ENCODE measurements at places on chromosomes 13 and 19. TPM values are rescaled to one million over a fixed set of nuclear protein-coding genes. Genes with fewer than 3 reads are reported as not detected.

DNA sequence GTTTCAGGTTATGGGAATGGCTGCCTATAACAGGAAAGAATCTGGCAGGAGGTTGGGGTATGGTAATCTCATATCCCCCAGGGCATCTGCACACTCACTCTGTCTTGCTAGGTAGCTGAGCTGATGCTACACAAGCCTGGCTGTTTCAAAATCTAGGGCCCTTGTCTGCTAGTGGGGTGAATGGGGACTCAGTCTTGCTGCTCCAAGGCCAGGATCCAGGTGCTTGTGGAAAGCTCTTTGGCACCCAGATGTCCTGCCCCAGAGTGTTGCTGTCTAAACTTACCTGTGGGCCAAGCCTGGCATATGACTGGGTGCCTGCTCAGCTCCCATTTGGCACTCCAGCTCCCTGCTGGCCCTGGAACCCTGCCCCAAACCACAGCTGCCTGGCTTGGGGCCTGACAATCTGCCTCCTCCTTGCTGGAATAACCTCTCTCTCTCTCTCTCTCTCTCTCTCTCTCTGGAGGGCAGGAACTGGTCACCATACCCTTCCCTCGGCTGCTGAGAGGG is 158.1 kb upstream of the TSC22D1 start:
- DNase-seq: no peak

DNA sequence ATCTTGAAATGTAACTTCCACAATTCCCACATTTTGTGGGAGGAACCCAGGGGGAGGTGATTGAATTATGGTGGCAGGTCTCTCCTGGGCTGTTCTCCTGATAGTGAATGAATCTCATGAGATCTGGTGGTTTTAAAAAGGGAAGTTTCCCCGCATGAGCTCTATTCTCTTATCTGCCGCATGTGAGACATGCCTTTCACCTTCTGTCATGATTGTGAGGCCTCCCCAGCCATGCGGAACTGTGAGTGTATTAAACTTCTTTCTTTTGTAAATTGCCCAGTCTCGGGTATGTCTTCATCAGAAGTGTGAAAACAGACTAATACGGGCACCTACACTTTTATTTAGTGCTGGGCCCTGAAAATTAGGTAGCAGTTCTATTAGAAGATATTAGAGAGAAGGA is 45.8 kb downstream of the TNFSF13B start:
- DNase-seq: no peak

DNA sequence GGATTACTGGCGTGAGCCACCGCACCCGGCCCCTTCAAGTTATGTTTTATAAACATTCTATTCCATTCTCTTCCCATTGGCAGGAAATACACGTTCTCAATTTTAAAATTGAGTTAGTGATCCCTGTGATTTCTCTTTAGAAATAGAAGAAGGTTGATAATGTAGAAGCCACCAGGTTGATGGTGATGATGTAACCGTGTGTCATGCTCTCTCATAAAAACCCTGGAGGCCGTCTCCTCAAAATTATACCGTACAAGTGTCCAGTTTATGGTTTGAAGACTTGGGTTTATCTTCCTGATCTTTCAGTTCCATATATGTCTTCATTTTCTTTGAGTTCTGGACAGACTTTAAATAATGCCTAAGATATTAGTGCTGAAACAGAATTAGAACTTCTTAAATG is 32.2 kb downstream of the COG3 start:
- DNase-seq: no peak

DNA sequence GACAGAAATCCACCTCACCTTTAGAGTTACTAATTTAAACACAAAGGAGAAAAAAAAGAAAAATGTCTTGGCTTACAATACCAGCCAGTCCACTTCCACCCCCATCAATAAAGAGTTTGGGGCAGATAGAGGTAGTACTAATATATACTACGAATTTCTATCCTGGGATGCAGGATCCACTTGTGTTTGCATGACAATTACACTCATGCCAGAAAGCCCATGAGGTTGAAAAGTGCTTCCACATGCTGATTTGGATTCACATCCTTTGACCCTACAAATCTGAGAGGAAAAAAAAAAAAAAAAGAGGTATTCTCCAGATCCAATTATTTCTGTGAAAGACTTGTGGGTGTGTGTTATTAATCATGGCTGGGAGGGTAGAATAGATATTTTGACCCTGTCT is 335.2 kb downstream of the SLITRK1 start:
- no peak for DNase-seq

- no peak for DNase-seq
Observed at GRCh38 chr13:49567491-49567890, 17.9 kb downstream of the RCBTB1 start.

DNA sequence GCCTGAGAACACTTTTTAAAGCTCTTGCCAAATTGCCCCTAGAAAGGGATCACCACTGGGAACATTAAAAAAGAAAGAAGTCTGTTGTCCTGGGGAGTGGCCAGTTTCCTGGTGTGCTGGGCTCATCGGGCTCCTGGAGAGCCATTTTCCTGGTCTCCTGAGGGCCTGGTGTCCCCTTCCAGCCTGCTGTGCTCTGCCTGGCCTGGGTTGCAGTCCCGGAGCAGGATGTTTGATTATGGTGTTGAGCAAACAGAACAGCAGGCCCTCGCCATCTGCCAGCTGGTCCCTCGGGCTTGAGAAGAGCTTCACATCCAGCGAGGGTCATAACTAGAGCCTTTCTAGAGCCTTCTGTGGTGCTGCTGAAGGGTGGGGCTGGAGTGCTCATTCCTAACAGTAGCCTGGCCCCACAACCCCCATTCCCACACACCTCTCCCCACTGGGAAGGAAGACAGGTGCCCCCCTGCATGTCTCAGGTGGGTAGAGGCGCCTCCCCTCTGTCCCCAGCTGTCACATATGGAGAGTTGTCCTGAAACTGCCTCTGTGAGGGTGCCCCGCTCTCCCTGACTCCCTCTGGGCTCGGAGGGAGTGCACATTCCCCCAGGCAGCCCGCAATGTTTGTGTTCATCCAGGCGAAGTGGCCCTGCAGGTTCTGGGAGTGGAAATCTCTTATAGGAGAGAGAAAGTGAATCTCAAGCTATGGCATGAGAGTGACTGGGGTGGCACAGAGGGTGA is 151.1 kb downstream of the SIPA1L3 start:
- DNase-seq: no peak

DNA sequence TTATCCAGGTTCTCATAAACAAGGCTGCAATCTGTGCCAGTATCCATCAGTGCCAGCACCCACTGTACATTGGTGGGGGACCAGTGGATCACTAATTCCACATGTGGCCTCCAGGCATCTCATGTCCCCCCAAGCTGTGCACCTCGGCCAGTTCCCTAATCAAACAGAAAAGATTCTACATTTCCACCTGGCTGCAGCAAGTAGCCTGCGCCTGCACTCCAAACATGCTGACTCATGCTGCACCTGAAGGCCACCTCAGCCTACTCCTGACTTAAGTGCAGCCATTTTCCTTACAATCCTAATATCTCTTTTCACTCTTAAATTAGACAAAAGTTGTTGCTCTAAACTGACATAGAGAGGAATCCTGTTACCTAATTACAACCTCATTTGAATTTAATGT is 729.4 kb upstream of the MIR17HG start:
- DNase-seq: no peak

DNA sequence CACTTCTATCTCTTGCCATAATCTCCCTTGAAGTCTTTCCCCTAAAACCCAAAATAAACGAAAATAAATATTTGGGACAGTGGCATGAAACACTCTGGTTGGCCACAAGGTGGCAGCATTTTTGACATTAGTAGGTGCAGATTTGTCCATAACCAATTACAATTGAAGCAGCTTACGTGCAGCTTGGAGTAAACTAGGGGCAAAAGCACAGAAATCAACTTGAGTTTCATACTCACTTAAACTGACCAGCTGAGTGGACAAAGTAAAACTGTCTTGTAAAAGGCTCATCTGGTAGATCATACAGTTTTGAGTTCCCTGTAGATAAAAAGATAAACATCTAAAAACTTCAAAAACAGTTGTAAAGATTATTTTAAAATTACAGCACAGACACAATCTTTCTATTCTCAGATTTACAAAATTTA is 18.8 kb downstream of the PDCD5 start:
- DNase-seq: no peak

GRCh38 chr19:6532244-6532999 is 1.6 kb downstream of the TNFSF9 start:
- DNase-seq: no peak

GRCh38 chr19:39494661-39495060 is 4.1 kb upstream of the DLL3 start:
- no peak for DNase-seq

GRCh38 chr19:2037651-2038255 is 13.3 kb downstream of the MKNK2 start:
- no peak for DNase-seq

DNA sequence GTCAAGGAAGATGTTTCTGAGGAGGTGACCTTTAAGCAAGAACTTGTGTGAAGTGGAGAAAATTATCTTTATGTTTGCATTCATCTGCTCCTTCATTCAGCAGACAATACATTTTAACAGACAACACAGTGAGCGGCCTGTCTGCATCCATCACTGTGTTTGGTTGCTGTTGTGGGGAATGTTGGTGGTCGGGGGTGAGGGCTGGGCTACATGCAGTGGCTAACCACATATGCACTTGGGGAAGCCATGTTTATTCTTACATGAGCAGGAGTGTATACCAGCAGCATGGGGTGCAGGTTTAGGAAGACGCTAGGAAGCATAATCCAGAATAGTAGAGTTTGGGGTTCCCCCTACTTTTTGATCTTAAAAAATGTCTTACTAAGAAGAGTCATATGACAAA is 66.4 kb downstream of the DHRS12 start:
- no peak for DNase-seq

Gene TMEM221
- 0.21 TPM for total RNA-seq

Gene COG3
- total RNA-seq: 27.1 TPM

Gene ZNF773
- total RNA-seq: 2.6 TPM

Gene DNAJC3
- 46.3 TPM for total RNA-seq

Gene AXL
- total RNA-seq: 84.0 TPM
